Left forelimb (tissue), 1 donor: ENCODE measurements at places on chromosomes 5 and 9.

- DNase-seq: no peak
Measured at GRCh38 chr9:123481209-123481865, 125.3 kb downstream of the CRB2 start.

GRCh38 chr9:112166176-112167140, 8.6 kb downstream of the SUSD1 start:
- DNase-seq: no peak

- no peak for DNase-seq
Measured at GRCh38 chr9:77582525-77582924, 65.6 kb downstream of the GNA14 start.

- DNase-seq: no peak
Measured at GRCh38 chr9:70553707-70554673, 139.5 kb upstream of the KLF9 start.
